ENCODE measurements at places on chromosomes 3 and 15.

- DNase-seq = no peak
These were observed 334.5 kb upstream of the UMPS start for GRCh38 chr3:124395584-124396338.

DNA sequence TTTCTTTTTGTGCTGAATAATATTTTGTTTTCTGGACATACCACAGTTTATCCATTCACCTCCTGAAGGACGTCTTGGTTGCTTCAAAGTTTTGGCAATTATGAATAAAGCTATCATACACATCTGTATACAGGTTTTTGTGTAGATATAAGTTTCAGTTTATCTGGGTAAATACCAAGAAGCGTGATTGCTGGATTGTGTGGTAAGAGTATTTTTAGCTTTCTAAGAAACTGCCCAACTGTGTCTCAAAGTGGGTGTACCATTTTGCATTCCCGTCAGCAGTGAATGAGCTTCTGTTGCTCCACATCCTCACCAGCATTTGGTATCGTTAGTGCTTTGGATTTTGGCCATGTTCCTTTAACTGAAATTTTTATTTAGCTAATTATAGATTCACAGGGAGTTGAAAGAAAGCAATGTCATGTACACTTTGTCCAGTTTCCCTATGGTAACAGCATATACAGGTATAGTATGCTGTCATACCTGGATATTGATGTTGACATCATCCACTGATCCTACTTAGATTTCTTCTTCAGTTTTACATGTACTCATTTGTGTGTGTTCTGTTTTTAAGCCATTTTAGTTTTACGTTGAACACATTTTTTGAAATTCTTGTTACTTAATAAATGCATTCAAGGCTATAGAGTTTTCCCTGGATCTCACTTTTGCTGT is 11.9 kb downstream of the ARID3B start:
- DNase-seq = no peak

GRCh38 chr15:60614862-60615771 is 136.2 kb upstream of the ICE2 start:
- no peak for DNase-seq

GRCh38 chr3:50516440-50516871 is 13.0 kb upstream of the CACNA2D2 start:
- no peak for DNase-seq

GRCh38 chr3:54936561-54936960 is 8.7 kb upstream of the LRTM1 start:
- no peak for DNase-seq

- DNase-seq = no peak
These were observed 18.7 kb upstream of the CLSTN2 start for GRCh38 chr3:139916271-139916670.

DNA sequence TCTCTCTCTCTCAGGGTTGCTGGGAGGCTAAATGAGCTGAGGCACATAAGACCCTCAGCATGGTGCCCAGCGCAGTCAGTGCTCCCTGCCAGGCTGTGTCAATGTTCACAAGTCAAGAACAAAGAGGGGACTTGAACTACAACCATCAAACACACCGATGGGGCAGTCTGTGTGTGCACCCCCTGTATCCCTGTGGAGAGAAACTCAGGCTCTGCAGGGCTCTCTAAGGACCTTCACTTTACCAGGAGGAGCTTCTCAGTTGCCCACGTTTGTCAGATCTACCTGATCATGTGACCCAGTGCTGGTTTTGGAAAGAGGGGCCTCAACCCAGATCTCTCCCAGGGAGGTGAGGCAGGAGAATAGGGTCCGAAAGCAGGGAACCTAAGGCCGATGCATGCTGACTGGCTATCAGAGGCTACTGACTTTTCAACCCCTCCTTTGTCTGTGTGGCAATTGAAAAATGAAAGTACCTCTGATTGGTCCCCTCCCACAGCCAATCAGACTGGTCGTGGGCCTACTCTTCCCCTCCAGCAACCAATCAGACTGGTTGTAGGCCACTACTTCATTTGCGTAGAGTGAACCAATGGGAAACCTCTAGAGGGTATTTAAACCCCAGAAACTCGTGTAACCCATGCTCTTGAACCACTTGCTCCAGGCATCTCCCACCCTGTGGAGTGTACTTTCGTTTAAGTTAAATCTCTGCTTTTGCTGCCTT is 34.0 kb downstream of the RHCG start:
- DNase-seq = no peak

- no peak for DNase-seq
These were observed 171.2 kb downstream of the KCNMB2 start for GRCh38 chr3:178707311-178708031.

DNA sequence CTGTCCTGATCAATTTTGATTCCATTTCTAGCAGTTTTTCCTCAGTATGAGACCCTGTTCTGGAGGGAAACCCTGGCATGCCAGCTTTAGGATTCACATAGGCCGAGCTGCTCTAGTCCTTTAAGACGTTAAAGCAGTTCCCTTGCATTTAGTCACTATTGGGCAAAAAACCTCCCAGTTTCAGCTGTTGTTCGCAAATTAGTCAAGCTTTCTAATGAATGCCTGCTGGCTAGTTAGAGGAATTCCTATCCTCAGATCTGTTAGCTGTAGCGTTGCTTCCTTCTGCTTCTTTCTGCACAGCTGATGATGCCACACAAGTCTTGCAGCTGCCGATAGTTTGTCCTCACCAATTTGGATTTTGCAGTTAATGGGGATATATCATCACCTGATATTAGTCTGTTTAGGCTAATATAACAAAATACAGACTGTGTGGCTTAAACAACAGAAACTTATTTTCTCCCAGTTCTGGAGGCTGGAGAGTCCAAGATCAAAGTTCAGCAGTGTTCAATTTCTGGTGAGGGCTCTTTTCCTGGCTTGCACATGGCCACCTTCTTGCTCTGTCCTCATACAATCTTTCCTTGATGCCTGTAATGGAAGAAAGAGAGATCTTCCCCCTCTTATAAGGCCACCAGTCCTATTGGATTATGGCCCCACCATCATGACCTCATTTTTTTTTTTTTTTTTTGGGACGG is 7.5 kb upstream of the UBL7 start:
- no peak for DNase-seq

DNA sequence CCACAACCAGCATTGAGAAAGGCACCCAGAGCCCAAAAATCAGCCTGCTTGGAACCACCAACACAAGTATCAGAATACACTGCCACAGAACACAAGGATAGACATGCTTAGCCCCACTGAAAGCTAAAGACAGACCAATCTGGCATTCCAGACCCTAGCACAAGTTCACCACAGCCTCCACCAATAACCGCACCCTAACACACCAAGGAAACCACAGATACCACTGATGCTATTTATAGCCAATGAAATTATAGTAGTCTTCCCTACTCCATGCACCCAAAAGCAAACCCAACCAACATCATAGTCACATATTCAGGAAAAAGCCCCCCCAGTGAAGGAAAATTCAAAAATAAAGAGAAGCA is 83.9 kb upstream of the STT3B start:
- no peak for DNase-seq

DNA sequence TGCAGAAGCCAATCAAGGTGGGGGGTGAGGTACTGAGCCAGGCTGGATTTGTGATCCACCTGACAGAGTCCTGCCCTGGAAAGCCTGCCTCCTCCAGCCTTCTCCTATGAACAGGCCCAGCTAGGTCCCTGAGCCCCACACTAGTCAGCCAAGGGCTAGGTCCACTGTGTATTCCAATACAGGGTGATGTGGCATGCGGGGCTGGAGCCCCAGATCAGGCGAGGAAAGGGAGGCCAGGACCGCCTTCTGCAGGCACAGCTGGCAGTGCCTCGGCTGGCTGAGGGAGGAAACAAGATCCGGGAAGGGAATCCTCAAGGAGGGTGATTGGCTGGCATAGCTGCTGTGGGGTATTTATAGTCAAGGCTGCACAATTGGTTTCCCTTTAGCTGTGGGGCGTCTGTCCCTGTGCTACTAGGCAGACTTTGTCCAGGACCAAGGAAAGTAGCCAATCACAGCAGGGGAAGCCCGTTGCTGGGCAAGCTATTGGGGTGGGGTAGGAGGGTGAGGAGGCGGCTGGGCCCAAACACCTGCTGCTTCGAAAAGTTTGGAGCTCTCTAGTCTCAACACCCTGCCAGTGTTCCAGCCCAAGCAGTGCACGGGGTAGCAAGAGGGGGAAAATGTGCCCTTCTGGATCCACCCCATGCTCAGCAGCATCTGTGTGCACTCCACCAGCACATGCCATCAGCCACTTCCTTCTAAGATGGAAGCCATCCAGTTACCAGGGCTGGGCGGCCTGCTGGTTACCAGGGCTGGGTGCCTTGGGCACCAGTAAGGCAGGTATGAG is 5.9 kb downstream of the KY start:
- DNase-seq = no peak

DNA sequence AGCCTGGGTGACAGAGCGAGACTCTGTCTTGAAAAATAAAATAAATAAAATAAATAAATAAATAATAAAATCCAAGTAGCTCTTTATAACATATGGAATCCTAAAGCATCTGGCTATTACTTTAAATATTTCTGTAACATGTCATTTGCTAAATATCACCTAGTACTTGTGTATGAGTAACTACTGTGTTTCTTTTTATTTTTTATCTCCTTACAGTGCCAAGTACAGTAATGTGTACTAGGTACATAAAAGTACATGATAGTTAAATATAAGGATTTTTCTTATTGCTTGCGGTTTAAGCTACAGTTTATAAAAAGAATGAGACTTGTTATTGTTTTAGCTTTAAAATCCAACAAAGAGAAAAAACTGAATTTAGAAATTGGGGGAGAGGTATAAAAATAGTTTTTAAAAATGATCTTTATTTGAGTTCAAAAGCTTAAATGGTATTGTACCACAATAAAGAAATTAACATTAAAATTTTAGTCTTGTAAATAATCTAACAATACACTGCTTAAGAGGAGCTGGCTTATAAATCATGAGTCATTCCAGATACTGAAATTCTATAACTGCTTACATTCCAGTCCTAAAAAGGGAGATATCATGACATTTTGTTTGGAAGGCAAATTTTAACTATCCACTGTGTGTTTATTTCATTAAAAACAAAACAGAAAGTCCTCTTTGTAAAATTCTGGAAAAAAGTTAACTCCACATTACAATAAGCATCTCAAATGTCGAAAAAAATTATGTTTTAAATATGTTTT is 73.1 kb downstream of the FGF7 start:
- no peak for DNase-seq

- DNase-seq = no peak
These were observed 67.3 kb downstream of the PTPRG start for GRCh38 chr3:61628636-61629035.

- DNase-seq = no peak
These were observed 442.0 kb downstream of the MAGI1 start for GRCh38 chr3:65596571-65597225.

- no peak for DNase-seq
These were observed 60.0 kb upstream of the SYN2 start for GRCh38 chr3:11944052-11944673.

- DNase-seq = no peak
These were observed 54.4 kb downstream of the LRRK1 start for GRCh38 chr15:100973351-100974111.

DNA sequence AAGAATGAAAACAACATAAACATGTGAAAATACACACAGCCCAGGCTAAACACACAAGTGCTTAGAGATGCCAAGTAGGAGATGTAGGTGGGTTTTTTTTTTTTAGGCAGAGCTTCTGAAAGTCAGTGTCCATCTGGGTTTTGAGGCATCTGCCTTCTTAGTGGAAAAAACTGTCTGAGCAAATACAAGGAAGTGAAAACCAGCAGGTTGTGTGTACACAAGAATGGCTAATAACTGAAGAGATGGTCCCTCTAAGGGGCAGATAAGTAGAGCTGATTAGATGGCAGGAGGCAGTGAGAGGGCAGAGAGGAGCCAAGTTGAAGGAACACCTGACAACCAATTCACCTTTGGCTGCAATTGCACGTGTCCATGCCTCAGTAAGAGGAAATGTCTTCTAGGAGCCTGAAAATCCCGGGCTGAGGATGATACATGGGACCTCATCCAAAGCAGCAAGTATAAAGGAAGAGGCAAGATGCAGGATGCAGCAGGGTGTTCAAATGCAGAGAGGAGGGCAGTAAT is 34.9 kb downstream of the CYP19A1 start:
- no peak for DNase-seq

- DNase-seq = no peak
These were observed 412.7 kb downstream of the ERC2 start for GRCh38 chr3:56055546-56055945.

GRCh38 chr3:25894101-25894500 is 104.2 kb downstream of the OXSM start:
- no peak for DNase-seq

DNA sequence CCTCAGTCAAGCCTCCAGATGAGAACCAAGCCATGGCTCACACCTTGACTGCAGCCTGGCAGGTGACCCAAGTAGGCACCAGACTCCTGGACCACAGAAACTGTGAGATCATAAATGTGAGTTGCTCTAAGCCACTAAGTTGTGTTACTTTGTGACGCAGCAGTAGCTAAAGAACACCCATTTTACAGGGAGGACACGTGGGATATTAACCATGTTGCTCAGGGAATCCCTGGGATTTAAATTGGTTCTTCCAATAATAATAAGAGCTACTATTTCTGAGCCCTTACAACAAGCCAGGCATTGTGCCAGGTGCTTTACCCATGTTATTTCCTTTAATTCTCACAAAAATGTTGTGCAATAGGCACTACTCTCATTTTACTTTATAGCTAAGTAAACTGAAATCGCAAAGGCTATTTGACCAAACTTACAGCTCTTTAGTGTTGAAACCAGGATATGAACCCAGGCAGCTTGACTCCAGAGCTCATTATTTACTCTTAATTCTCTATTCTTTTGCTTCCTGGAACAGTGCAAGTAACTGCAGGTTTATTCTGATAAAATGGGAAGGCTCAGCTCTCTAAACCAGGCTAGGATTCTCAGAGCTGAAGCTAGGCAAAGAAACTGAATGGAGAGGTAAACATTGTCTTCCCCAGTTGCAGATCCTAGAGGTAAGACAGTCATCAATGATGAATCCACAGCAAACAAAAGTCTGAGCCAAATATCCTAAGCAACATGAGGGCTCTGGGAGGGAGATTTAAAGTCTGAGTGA is 294.4 kb downstream of the KBTBD8 start:
- no peak for DNase-seq

DNA sequence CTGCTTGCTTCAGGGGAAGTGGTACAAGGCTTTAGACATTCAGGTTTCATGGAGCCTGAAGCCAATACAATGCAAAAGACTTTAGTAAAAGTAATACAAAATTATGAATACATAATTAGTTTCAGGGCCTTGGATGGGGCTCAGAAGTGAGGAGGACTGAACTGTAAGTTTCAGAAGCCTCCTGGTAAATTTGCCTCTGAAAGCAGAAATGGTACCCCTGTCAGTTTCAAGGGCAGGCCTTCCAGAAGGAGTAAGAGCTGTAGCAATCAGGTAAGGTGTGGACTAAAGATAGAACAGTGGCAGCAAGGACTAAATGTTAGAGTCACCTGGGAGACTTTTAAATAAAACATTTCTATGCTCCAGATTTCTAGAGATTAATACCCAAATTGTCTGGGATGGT is 402.5 kb upstream of the GOLIM4 start:
- no peak for DNase-seq

All from activated CD8-positive, alpha-beta memory T cell treated with anti-CD3 and anti-CD28 coated beads for 1 hour (primary cell).